ENCODE measurements at places on chromosomes 3 and 15.

- DNase-seq = no peak
These were observed 18.1 kb upstream of the SMCO1 start for GRCh38 chr3:196533260-196533681.

- no peak for DNase-seq
These were observed 702.8 kb downstream of the SI start for GRCh38 chr3:164375538-164375937.

GRCh38 chr3:136642711-136643110 is 109.5 kb downstream of the STAG1 start:
- DNase-seq = no peak

DNA sequence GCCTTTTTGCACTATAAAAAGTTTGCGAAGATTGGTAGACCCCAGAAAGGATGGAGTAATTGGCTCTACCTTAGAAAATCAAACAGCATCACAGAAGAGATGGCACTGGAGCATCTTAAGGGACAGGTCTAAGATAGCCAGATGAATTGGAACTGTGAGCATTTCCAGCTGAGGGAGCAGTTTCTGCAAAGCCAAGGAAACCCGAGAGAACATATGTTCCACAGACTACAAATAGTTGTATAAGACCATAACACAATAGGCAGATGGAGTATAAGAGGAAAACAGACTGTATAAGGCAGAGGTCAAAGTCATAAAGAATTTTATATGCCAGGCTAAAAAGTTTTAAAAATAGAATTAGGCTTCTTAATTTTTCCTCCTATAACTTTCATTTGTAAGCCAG is 46.0 kb downstream of the TSC22D2 start:
- no peak for DNase-seq

DNA sequence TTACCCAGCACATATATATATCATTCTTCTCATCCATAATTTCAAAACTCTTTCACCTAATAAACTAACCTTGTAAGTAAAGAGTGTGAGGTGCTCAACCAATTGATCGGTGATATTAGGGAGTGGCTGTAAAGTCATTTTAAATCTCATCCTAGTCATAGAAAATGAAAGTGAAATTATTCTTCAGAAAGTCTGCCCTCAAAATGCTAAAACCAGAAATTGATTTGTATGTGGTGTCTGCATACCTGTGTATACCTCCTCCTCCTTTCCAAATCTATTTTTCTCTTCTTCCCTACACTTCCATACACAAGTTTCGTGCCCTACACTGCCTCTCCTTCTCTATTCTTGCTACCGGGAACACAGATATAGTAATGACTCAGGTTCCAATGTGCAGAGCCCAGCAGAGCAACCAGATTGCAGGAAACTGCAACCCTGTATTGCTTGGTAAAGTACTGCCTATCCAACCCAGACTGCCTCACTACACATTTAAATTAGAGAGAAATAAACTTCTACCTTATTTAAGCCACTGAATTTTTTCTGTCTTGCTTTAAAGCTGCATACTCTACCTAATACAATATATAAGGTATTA is 7.4 kb upstream of the TBC1D5 start:
- DNase-seq = no peak

DNA sequence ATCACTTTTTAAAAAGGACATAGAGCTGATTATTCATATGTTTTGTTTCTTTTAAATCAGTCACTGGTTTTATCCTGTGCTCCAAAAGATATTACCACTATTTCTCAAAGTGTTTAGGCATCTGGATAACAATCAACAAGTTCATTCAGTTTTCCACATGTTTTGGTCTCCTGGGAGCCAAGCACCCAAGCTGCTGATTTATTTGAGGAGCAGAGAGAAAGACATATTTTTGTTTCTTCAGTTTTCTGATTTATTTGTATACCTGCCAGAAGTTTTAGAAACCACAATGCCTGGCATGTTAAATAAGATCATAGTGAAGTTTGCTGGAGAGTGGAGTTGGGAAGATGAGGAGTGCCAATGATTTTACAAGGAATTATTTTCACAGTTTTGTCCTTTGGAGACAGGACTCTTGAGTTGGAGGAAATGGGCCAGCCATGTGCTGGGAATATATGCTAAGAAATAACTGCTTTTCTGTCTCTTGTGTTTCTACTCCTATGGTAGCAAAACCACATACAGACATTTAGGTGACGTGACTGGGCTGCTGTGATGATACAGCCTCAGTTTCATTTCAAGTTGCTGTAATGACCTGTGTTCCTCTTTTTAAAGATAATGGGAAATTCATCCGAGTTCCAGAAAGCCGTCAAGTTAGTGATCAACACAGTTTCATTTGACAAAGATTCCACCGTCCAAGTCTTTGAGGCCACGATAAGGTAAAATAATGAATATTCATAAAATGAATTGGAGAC is 11.7 kb downstream of the EDEM1 start:
- DNase-seq = no peak

DNA sequence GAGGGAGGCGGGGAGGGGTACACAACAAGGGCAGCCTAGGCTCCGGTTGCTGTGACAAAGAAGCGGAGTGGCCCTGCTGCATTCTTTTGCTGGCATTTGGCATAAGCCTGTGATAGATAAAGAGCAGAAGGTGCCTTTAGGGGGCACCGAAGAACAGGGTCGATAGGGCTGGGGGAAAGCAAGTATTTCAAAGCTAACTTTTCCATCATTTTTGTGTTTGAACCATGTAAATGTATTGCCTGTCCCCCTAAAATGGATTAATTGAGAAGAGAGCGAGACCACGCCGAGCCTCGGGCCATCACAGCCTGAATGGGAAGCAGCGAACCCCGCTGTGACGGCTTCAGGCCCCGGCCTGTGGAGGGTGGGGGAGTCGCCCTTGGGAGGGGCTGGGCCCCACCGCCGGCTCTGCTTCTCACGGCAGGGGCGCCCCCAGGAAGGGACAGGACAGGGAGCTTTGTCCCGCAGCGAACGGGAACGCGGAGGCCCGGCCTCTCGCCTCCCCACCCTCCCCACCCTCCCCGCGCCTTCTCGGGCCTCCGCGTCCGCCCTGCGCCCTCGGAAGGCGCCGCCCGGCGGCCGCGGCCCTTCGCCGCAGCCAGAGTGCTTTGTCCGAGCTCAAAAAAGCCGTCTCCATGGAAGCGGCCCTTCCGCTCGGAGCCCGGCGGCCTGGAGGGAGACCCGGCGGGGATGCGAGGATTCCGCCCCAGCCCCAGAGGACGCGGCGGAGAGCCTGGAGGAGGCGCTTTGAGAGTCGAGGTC is 32.4 kb upstream of the ALDH1L1 start:
- DNase-seq = no peak

DNA sequence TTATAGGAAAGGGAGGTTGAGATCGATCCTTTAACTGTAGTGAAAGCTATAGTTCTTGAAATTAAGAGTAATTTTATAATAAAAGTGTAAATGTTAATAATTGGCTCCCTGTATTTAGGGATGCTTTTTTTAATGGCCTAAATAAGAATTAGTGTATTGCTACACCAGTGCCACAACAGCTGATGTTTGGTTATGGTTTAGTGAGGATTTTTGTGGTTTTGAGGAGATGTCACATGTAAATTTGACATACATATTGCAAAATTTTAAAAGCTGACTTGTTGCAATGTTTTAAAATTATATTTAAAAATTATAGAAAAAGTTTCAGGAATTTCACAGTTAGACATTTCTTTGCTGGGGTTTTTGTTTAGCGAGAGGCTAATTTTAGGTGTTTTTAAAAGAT is 3.9 kb downstream of the TSC22D2 start:
- DNase-seq = no peak

DNA sequence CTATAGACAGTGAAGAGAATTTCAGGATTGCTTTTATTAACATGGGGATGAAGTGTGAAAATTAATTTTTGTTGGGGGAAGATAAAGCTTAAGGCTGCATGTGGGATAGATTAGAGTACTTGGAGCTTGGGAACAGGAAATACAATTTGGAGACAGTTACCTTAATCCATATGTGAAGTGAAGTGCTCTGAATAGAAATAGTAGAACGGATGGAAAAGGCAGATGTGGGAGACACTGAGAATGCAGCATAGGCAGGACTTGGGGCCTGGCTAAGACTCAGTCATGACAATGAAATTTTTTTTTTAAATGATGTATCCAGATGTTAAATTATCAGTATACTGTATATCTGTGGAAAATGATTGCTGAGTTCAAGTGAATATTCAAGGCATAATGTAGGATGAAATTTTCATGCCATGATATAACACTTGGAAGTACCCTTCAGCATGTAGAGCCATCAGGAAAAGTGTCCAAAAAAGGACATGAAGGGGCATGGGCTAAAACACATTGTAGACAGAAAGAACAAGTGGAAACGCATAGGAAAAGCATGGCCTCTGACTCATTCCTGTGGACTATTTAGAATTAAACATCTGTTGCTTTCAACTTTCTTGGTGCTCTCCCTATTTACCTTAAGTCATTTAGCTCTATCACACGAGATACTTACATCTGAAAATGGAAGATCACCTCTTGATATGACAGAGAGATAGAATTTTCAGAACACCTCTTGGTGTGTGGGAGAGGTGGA is 134.8 kb downstream of the RBMS3 start:
- no peak for DNase-seq

DNA sequence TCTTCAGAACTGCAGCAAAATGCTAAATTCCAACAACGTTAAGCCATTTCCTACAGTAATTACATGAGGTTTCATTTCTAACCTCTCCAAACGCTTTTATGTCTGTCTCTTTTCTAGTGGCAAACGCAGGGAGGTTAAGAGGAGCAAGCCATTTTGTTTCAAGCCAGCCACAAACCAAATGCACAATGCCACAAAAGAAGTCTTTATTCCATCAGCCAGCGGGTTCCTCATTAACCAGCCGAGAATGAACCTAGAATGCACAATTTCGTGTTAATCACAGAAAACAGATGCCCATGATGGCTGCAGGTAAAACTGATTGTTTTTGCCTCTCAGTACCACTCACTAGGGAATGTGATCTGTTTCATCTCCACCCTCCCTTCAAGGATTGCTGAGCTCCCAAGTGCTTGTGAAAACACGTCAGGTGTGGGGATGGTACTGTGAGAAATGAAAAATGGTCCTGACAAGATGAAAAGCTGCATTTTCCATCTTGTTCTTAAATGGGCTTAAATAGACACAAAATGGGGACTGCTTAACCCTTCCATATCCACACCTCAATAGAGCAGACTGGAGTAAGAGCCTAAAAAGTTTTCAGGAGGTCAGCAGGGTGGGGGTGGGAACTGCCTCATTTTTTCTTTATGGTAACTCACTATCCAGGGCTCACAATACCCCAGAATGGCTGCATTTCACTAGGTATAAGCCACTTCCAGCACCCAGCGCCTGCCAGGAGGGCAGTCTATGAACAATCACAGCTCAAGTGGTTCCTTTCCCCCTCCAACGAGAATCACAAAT is 277.1 kb downstream of the MAGI1 start:
- no peak for DNase-seq

GRCh38 chr3:155525324-155525833 is 219.5 kb downstream of the PLCH1 start:
- DNase-seq = no peak
